ENCODE measurements at places on chromosomes 2 and 18.
A peak's percentile ranks its signal among the peaks of the same experiment; 100 is the strongest.

DNA sequence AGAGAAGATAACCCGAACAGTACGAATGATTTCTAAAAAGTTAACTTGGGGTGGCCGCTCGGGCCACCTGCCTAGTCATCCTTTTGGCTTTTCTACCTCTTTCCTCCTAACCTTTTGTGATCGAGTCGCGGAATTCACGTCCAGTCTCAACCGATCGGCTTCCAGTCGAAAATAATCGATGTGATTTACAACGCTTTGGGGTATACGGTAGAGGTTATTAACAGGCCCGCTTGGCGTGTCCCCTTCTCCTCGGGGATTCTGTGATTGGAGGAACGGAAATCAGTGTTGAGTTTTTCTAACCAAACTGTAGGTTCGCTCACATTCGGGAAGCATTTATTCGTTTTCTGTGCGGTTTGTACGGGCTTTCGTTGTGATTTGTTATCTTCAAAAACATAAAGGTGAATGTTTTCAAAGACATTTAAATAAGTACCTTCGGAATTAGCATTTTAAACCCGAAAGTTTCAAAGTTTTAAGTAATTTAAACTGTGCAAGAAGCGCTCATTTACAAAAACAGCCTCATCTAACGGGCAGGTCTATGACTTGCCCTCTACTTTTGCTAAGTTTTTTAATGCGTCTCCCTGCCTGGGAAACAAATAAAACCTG, 588 bp upstream of the FOXI3 start:
- peak; percentile 3 for DNase-seq

- DNase-seq = no peak
These were observed 299.6 kb downstream of the NDUFA10 start for GRCh38 chr2:239725551-239725890.

- no peak for DNase-seq
These were observed 41.0 kb upstream of the TAF4B start for GRCh38 chr18:26185267-26185666.

DNA sequence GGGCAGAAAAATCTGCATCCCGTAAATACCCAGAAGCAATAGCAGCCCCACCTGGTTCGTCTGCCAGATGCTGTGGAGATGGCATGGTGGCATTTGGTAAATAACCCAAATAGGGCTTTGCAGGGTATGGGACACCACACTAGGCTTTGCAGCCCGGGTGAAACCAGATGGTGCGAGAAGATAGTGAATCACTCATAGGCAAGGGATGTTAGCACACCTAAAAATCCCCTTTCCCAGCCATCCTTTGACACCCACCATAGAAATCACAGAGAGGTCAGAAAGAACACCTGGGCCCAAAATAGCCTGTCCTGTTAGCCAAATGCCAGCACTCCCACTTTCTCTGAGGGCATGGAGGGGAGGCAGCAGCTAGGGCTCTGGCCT, 47.6 kb downstream of the BCL11A start:
- DNase-seq = no peak

GRCh38 chr18:9221040-9221439, 84.5 kb downstream of the ANKRD12 start:
- DNase-seq = no peak

GRCh38 chr2:8306530-8307351, 375.1 kb upstream of the ID2 start:
- no peak for DNase-seq

DNA sequence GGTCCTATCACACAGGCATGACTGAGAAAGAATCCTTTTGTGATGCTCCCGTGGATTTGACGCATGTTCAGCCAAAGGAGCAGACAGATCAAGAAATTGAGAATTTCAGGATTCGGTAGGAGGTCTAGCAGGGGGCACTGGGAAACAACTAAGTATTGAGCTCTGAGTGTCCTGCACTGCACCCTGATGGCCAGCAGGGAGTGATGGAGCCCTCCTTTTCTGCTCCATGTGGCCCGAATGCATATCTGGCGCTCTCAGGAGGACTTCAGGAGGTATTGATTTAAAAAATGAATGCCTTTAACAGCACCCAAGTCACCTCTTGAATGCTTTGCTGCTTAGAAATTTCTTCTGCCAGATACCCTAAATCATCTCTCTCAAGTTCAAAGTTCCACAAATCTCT, 58.0 kb downstream of the ZNF519 start:
- DNase-seq = no peak

DNA sequence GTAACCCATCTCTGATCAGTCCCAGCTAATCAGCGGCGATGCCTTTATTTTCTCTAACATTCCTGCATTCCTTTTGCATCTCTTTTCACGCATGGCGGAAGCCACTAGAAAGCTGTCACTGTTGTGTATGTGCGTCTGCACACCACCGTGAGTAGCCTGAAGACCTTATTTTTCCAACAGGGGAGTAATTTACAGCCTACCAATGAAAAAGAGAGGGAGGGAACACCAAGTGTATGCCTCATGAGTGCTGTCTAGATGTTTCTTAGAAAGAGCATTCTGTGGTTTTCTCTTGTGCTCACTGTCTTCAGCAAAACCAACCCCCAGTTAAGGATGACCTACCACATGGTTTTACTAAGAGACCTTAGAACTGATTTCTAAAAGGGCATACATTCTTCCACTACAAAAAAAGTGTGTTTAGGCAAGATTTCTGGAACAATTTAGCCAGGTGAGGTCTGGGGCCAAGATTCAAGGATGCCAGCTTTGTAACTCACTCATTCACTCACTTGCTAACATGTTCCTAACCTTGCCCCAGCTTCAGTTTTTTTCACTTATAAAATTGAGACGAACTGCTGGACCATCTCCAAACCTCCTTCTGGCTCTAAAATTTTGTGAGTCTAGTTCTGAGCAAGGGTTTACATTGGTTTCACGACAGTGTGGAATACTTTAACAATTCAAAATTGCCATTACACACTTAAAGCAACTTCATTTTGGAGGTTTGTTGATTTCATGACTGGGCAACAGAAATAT, 51.4 kb downstream of the BCL2 start:
- DNase-seq = no peak

- DNase-seq = no peak
These were observed 1.5 kb downstream of the CACNB4 start for GRCh38 chr2:152097290-152097800.

- no peak for DNase-seq
These were observed 86.4 kb downstream of the ARL4C start for GRCh38 chr2:234410526-234410925.

DNA sequence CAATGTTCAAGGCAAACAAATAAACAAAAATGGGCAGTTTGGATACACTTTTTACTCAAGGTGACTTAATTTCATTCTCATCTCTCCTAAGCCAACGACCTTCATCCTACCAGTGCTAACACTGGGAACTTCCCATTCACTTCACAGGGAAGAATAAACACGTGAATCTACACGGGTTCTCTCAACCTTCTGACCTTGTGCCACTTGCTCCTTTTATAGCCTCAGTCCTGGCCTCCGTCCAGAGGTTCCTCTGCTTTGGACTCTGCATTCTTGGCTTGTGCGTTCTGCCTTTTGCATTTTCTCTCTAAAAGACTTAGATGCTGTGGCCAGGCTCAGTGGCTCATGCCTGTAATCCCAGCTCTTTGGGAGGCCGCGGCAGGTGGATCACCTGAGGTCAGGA, 13.8 kb downstream of the ZNF2 start:
- no peak for DNase-seq

Measured in stimulated activated CD4-positive, alpha-beta T cell treated with anti-CD3 and anti-CD28 coated beads, Interleukin-2, amount 100 ng/mL, for 24 hours (primary cell).